ENCODE measurements at places on chromosomes 6 and 20.
A peak's percentile ranks its signal among the peaks of the same experiment; 100 is the strongest.

- no peak for DNase-seq
Observed at GRCh38 chr20:11912013-11912658, 5.6 kb upstream of the BTBD3 start.

GRCh38 chr20:12965870-12966251 lies 42.9 kb upstream of the SPTLC3 start:
- no peak for DNase-seq

DNA sequence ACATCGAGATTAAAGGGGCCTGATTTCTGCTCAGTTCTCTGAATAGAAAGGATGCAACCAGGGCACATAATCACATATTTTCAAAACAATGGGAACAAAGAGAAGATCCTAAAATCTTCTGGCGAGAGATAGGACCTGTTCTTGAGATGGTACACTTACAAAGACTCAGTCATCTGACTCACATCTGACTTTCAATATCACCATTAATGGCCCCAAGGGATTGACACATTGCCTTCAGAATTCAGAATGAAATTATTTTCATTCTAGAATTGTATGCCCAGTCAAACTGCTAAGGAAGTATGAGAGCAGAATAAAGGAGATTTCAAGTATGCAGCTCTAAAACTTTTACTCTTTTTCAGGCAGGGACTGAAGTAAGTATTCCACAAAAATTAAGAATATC lies 240.7 kb upstream of the POU3F2 start:
- DNase-seq = no peak

- no peak for DNase-seq
Observed at GRCh38 chr6:43698584-43699349, 11.2 kb upstream of the MRPS18A start.

DNA sequence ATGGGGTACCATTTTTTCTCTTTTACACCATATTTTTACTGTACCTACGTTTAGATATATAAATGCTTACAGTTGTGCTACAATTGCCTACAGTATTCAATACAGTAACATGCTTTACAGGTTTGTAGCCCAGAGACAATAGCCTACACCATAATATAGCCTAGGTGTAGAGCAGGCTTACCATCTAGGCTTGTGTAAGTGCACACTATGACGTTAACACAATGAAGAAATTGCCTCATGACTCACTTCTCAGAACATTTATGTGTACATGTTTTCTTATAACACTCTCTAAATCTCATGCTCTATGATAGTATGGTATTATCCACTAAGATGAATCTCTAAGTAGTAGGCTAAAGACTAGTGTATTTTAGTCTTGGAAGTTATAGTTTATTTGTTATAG lies 13.5 kb downstream of the GPR63 start:
- no peak for DNase-seq

DNA sequence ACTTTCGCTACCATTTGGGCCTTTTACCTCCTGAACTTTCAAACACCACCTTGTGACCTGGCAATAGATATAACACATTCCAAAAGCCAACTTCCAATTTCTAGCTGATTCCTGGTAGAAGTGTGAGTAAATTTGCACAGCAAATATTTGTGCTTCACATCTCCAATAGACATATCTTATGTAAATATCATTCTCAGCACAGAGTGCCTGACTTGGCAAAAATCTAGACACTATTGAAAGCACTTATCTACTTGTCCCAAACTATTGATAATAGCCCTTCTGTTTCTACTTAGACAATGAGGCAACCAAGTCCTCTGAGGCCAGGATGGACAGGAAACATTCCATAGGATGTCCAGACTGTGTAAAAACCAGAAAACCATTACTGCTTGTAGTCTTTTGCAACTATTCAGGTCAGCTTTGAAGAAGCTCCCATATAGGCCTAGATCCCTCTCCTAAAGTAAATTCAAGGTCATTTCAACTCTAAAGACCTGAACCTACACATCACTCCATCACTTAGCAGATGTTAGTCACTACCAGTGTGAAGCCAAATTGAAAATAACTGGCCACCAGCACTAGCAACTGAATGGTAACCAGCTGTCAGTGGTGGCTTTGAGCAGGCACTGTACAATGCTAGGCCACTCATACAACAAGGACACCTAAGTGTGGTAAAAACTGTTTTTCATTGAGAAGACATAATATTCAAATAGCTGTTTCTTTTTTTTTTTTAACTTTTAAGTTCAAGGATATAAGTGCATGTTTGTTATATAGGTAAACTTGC lies 95.3 kb upstream of the RSPO3 start:
- DNase-seq = no peak

- DNase-seq = no peak
Observed at GRCh38 chr6:170128346-170128745, 162.5 kb downstream of the DLL1 start.

GRCh38 chr6:151075527-151075926 lies 164.2 kb upstream of the AKAP12 start:
- DNase-seq = no peak

DNA sequence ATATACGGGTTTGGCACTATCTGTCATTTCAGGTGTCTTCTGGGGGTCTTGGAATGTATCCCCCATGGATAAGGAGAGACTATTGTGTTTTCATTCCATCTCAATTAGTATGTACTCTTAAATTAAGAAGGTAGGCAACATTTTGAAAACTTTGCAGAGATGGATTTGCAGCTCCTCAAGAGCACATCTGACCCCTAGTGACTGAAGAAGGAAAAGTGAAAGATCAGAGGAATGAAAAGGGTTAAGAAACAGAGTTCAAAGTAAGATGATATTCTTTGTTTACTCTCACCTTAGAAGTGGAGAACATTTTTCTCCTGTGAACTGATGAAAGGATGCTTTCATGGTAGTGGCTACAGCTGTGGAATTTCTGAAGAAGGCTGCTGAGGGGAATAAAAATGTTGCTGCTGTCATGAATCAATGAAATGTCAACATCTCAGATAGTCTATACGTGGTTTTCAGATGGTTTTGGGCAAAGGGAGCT lies 41.5 kb downstream of the SH3BGRL2 start:
- DNase-seq = no peak

GRCh38 chr20:46553926-46554325 lies 3.5 kb upstream of the OCSTAMP start:
- DNase-seq = no peak

GRCh38 chr6:148892247-148892646 lies 145.4 kb downstream of the UST start:
- no peak for DNase-seq

DNA sequence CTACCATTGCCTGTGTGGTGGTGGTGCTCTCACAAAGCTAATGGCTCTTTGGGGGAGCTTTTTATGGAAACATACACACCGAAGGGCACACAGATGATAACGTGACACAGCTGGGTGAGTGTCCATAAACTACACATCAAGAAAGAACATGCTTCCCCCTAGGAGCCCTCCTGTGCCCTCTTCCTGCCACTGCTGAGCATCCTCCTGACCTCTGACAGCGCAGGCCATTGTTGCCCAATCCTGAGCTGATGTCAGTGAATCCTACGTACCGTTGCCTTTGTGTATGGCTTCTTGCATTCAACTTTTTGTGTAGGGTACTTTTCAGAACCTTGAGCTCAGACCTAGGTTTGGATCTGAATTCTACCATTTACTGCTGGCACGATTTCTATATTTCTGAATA lies 65.8 kb upstream of the SLC22A1 start:
- DNase-seq = peak; percentile 53

- DNase-seq = no peak
Observed at GRCh38 chr6:43886067-43886461, 116.1 kb downstream of the VEGFA start.

DNA sequence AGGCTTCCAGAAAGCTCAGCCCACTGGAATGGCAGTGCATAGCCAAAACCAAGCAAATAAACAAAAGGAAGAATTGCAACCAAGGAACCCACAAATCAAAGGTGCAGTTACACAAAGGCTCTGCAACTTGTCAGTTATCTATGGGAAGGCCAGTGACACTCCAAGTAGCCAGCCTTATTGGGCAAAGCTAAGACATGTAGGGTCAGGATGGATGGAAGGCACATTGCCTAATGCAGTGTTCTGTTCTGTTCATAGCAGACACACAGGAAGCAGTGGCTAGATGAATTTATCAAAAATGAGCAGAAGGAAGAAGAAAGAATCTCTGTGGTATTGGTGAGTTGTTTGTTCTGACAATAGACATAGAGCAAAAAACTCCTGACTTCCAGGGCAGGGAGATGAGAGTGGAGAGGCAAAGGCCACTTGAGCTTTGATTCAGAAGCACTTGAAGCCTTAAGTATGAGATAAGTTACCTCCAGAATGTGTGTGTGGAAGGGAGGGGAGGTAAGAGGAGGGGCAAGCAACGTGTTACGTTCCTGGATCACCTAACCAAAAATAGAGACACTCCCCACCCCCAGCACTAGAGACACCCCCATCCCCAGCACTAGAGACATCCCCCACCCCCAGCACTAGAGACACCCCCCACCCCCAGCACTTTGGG lies 57.9 kb upstream of the AKAP12 start:
- DNase-seq = no peak

GRCh38 chr6:125587666-125588632 lies 161.5 kb upstream of the HEY2 start:
- DNase-seq = no peak

- DNase-seq = no peak
Observed at GRCh38 chr6:97292671-97293070, 9.7 kb upstream of the MMS22L start.

- DNase-seq = no peak
Observed at GRCh38 chr6:5302220-5302946, 41.1 kb downstream of the FARS2 start.

DNA sequence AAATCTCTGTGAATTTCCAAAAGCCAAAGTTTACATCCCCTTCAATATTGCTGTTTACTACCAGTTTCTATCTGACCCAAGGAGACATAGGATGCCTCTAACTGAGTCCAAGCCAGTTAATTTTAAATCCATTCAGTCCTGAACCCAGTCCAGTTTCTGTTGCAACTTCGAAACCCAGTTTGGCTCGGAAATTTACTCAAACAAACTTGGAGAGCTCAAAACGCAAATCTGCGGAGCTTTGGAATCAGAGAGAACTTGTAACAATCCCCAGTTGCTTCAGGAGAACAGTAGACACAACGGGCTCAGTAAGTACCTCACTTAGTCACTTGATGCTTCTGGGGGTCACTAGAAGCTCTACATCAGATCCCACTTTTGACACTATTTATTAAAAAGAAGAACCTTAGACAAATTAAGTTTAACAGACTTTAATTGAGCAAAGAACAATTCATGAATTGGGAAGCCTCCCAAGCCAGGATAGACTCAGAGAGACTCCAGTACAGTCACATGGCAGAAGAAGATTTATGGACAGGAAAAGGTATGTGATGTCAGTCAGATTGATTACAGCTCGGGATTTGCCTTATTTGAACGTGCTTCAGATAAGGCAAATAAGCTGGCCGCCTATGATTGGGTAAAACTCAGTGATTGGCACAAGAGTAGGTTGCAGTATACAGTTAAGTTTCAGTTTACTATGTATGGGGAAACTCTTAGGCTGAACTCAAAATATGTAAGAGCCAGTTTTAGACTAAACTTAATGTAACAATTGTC lies 118.0 kb downstream of the RFPL4B start:
- no peak for DNase-seq

- DNase-seq = no peak
Observed at GRCh38 chr20:52736507-52736906, 235.7 kb upstream of the TSHZ2 start.

DNA sequence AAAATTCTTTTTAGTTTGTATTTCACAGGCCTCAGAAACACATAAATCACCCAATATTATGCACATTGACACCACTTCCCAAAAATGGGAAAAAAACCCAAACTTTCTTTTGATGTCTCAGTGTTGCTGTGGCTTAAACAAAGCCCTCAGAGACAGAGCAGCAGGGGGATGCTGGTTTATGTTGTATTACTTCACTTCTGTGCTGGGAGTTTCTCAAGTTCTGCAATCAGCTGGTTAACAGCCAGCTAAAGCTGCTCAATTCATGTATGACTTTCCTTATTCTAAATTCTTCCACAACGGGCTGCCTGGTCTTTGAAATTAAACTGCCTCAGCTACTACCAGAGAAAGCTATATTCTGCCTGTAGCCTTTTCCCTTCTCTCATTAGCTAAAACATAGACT lies 5.6 kb downstream of the FILIP1 start:
- no peak for DNase-seq

GRCh38 chr6:14108571-14109410 lies 8.8 kb upstream of the CD83 start:
- no peak for DNase-seq

DNA sequence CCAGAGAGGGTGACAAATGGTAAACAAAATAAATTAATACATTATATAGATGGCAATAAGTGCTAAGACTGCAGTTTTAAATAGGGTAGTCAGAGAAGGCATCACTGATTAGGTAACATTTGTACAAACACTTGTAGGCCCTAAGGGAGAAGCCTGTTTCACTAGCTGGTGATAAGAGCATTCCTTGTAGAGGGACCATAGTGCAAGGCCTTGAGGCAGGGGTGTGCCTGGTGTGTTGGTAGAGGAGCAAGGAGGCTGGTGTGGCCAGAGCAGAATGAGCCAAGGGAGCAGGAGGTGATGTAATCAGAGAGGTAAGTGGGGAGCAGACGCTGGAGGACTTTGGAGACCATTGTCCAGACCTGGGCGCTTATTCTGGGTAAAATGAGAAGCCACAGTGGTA lies 70.7 kb downstream of the ANKRD6 start:
- no peak for DNase-seq

- no peak for DNase-seq
Observed at GRCh38 chr6:7486951-7487350, 54.5 kb upstream of the DSP start.

GRCh38 chr6:79446006-79446405 lies 91.2 kb downstream of the LCA5 start:
- no peak for DNase-seq

GRCh38 chr6:73768558-73768957 lies 72.6 kb downstream of the CD109 start:
- no peak for DNase-seq

DNA sequence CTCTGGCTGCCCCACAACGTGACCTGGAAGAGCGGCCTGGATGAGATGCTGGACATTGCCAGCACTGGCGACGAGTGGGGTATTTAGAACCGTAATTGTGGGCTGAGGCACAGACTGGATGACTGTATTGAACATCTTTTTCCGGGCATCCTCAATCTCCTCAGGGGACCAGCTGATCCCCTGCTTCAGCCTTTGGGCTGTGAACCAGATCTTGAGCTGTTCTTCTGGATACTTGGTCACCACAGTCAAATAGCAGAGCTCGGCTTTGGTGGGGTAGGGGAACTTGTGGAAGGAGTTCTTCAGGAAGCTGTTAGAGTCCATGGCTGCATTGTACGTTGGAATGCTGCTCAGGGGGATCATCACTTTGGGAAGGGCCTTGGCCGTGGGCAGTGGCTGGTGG lies 66.3 kb downstream of the PLCG1 start:
- DNase-seq = no peak

GRCh38 chr6:16821834-16822264 lies 60.6 kb upstream of the ATXN1 start:
- DNase-seq = no peak

All from NCI-H1092 (cell line).